ENCODE measurements at places on chromosomes 7 and 10.

DNA sequence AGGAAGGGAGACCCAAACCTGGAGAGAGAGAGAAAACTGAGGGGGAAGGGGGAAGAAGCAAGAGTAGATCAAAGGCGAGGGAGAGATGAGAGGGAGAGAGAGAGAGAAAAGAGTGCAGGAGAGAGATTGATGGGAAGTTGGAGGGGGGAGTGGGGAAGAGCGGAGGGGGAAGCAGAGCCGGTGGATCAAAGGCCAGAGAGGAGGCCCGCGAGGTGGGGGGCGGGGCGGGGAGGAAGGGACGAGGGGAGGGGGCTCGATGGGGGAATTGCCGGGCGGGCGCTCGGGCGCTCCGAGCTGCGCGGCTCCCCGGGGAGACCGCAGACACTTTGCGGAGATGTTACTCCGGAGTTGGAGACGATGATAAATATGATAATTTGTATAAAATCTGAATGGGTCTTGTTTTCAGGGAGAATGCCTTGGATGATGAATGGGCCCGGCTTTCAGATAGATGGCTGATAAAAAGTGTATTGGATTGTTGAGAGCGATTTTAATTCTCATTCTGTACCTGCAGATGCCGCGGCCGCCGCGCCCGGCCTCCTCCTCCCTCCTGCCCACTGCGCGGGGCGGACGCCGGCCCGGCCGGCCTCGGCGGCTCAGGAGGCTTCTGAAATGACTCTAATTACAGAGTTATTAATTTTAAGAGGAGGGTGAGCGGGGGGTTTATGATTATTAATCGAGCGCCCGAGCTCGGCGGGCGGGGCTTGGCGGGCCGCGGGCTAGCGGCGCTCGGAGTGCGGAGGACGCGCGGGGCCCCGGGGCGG, 21.4 kb upstream of the PAX2 start:
- no peak for DNase-seq

DNA sequence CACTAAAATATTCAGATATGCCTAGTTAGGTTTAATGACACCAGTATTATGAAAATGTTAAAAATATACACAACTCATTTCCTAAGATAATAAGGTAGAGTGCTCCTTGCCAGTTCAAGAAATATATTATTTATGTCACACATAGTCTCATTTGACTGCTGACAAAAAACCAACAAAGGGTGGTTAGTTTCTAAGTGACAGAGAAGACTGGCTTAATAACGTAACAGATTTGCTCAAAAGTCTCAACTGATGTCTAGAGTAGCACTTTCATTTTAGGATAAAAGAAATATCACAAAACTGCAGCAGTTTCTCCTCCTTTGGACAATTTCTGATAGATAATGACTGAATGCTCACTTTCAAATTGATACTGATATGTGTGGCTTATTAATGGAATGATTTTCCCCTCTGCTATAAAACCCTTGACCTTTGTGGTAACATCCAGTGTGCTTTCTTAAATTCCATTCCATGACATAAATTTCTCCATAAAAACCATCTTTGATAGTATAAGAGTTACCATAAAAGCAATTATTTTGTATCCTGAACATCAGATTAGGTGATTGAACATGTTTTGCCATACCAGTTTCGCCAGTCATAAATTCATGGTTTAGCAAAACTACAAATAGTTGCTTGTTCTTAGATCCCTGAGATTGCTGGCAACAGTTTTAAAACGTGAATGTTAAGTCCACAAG, 94.2 kb downstream of the NRBF2 start:
- no peak for DNase-seq

DNA sequence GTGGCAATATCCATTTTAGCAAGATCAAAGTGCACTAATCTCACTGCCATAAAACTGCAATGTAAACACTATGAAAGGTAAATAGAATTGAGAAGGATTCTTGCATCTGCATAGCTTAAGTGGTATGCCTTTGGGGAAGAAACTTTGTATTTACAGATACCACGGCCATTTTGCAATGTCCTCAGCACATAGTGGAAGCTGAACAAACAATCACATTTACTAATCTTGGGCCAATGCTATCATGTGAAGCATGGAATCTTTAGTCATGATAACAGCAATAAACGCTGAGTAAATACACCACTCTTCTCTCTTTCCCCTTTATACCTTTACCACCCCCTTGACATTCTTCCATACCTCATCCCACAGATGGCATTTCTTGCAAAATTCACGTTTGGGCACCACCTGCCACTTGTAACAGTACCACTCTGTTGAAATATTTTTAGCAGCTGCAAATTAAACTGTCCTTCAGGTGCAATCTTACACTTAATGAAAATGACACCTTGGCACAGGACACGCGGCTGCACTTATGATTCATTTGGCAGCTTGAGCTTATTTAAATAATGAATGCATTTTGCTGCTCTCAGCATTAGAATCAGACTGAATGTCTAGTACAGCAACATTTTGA, 171.8 kb downstream of the SEMA3A start:
- DNase-seq: no peak

- no peak for DNase-seq
These were observed at the start of gene CABCOCO1 for GRCh38 chr10:61662794-61663259. TSS of gene CABCOCO1 (plus strand) at chr10:61662929. CDS start at chr10:61662973, 44 bp downstream.

DNA sequence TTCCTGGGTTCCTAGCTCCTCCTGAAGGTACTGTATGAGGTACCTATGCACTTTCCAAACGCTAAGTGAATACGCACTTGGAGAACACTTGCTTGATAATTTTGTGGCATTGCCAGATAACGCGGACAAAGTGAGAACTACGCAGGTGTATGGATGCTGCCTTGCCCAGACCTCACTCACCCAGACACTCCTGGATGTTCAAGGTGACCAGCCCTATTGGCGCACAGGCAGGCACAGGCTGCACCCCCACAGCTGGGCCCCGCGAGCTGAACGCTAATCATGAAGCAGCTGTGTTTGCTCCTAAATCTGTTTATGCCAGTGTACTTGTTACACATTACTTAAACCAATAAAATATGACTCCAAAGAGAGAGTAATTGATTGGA, 27.3 kb downstream of the DIP2C start:
- DNase-seq: no peak

- DNase-seq: no peak
These were observed 4.9 kb downstream of the MAT1A start for GRCh38 chr10:80284522-80284921.
